ENCODE measurements at places on chromosomes 1 and 21. TPM values are rescaled to one million over a fixed set of nuclear protein-coding genes. Genes with fewer than 3 reads are reported as not detected.

Gene S100A7
- total RNA-seq = not detected

Gene CPT2
- 16.8 TPM for total RNA-seq

Gene WNT4
- total RNA-seq = not detected

Gene CDC20
- total RNA-seq = 157 TPM

Gene CORT
- total RNA-seq = 0.48 TPM

Gene GNG4
- total RNA-seq = 1.8 TPM

Gene ATP1A2
- not detected for total RNA-seq

Gene KCNA2
- 1.8 TPM for total RNA-seq

Gene RAD54L
- total RNA-seq = 47.1 TPM

Gene ANKRD45
- total RNA-seq = 0.11 TPM

Gene INAVA
- not detected for total RNA-seq
